ENCODE measurements at places on chromosomes 3 and 15.
A peak's percentile ranks its signal among the peaks of the same experiment; 100 is the strongest.

GRCh38 chr15:51970132-51970817 lies 1.3 kb downstream of the LEO1 start:
- H3K4me1 ChIP-seq: peaks cover 15% of the 10 kb centered on the region
- peak overlapping the region; percentile 73 for H3K27ac ChIP-seq
- peaks cover 23% of the 10 kb centered on the region for H3K36me3 ChIP-seq
- DNase-seq: no peak
- peak overlapping the region; percentile 95 for H3K4me3 ChIP-seq

GRCh38 chr15:65804252-65804931 lies 12.3 kb upstream of the DENND4A start:
- H3K27ac ChIP-seq: no peak overlapping the region
- DNase-seq: no peak
- H3K4me3 ChIP-seq: no peak overlapping the region
- H3K27me3 ChIP-seq: no peaks in the 10 kb centered on the region

- peaks cover 7% of the 10 kb centered on the region for H3K4me1 ChIP-seq
- no peak overlapping the region for H3K27ac ChIP-seq
- DNase-seq: no peak
- no peaks in the 10 kb centered on the region for H3K27me3 ChIP-seq
- no peak overlapping the region for H3K4me3 ChIP-seq
- no peaks in the 10 kb centered on the region for H3K36me3 ChIP-seq
Measured at GRCh38 chr15:45867281-45867680, 232.5 kb downstream of the SQOR start.

- H3K36me3 ChIP-seq: no peaks in the 10 kb centered on the region
- no peak overlapping the region for H3K4me3 ChIP-seq
- peaks cover 2% of the 10 kb centered on the region for H3K27me3 ChIP-seq
- H3K4me1 ChIP-seq: no peaks in the 10 kb centered on the region
Measured at GRCh38 chr3:12148183-12148940, 10.3 kb downstream of the TIMP4 start.

DNA sequence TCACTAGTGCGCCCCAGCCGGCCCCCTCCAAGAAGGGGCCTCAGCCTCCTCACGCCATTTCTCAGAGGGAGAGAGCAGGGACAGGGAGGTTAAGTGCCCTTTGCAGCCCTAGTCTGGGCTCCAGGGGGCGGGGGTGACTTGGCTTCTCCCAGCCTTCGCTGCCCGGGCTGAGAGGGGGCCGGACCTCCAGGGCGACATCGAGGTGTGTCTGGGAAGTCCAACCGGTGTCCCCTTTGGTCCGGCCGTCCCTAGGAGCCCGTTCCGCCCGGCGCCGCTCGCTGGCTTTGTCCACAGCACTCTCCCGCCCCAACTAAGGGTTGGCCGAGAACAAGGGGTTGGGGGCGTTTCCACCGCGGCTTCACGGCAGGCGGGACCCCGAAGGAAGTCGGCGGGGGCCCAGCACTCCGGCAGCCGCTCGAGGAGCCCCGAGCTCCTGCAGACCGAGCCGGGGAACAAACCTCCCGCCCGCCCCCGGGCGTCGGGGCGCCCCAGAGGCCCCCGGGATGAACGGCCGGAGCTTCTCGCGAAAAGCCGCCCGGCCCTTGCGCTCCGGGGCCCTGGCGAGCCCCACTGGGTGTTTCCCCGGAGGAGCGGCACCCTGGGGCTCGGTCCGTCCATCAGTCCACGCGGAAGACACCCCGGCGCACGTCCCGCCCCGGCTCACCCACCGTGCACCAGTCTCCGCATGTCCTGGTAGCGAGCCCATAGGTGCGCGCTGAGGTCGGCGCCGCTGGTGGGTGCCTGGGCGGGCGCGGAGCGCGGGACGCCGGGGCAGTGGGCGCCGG lies 627 bp downstream of the NT5DC2 start:
- peaks cover 49% of the 10 kb centered on the region for H3K4me1 ChIP-seq
- H3K4me3 ChIP-seq: peak overlapping the region; percentile 83
- DNase-seq: peak; percentile 22

DNA sequence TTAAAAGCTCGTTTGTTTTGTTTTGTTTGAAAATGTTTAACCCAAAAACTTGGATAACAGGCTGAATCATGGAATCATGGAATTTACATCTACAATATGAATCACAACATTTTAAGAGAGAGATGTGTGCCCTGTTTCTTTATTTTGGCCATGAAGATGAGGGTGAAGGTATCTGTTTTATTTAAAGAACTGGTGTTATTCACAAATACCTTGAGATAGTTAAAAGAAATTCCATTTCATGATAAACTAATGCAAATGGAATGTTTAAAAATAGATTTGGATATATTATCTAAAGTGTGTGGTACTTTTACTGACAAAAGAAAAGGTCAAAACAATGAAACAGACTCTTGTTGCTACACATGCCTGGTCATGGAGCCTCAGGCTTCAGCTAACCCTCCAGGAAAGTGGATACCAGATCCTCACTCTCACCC lies 486.0 kb upstream of the CFAP20DC start:
- peaks cover 29% of the 10 kb centered on the region for H3K4me1 ChIP-seq
- peaks cover 9% of the 10 kb centered on the region for H3K27me3 ChIP-seq
- no peak overlapping the region for H3K4me3 ChIP-seq

DNA sequence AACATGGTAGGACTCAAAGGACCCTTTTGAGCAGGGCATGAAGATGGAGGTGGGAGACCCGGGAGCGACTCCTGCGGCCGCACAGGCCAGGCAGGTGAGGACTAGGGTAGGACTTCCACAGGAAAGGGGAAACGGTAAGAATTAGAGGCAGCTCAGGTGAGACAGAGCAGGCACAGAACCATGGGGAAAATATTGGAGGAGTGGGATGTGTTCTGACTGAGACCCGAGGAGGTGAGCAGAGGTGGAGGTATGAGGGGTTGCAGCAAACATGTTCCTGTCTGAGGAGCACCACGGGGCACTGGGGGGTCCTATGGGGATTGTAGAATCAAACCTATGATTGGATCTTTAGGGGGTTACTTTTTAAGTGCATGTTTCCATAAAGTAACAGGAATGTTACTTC lies 1.4 kb upstream of the ISG20 start:
- no peaks in the 10 kb centered on the region for H3K27me3 ChIP-seq
- H3K27ac ChIP-seq: peak overlapping the region; percentile 14
- peaks cover 8% of the 10 kb centered on the region for H3K36me3 ChIP-seq
- DNase-seq: no peak

- H3K27me3 ChIP-seq: no peaks in the 10 kb centered on the region
- H3K4me1 ChIP-seq: no peaks in the 10 kb centered on the region
- H3K4me3 ChIP-seq: no peak overlapping the region
- no peak for DNase-seq
Measured at GRCh38 chr15:51365417-51365816, 24.0 kb downstream of the GLDN start.
